Ovary (tissue), 10 donors: ENCODE measurements at places on chromosomes 5 and 9. TPM values are rescaled to one million over a fixed set of nuclear protein-coding genes. Genes with fewer than 3 reads are reported as not detected.

GRCh38 chr5:68424799-68425537 is 209.4 kb downstream of the PIK3R1 start:
- no peak for DNase-seq

- no peak for DNase-seq
Observed at GRCh38 chr5:133741818-133742355, 129.5 kb upstream of the FSTL4 start.

DNA sequence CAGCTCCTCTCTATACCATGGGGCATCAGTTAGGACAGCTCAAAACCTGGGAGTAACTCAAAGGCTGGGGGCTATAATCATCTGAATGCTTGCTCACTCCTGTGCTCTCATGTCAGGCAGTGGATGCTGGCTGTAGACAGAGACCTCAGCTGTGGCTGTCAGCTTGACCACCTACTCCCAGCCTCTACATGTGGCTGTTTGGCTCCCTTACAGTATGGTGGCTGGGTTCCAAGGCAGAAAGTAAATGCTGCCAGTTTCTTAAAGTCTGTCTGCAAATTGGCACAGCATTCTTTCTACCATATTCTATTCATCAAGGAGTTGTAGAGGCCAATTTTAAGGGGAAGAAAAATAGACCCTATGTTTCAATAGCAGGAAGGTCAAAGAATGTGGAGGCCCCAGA is 66.9 kb downstream of the TMC1 start:
- no peak for DNase-seq

DNA sequence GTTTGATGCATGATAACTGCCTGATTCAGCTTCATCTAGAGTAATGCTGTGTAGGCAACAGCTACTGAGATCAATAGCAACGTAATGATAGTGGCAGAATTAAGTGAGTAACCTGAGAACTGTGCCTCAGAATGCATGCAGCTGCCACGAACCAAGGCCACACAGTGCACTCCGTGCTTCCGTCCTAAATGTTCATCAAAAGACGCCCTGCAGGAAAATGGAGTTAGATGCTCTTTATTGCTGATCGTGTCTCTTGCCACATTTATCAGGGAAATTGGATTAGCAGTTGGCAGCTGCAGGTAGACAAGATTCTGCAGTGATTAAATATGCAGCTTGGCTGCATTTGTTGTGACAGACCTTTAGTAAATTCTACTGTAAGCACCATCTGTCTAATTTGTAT is 107.7 kb upstream of the TLX3 start:
- no peak for DNase-seq

DNA sequence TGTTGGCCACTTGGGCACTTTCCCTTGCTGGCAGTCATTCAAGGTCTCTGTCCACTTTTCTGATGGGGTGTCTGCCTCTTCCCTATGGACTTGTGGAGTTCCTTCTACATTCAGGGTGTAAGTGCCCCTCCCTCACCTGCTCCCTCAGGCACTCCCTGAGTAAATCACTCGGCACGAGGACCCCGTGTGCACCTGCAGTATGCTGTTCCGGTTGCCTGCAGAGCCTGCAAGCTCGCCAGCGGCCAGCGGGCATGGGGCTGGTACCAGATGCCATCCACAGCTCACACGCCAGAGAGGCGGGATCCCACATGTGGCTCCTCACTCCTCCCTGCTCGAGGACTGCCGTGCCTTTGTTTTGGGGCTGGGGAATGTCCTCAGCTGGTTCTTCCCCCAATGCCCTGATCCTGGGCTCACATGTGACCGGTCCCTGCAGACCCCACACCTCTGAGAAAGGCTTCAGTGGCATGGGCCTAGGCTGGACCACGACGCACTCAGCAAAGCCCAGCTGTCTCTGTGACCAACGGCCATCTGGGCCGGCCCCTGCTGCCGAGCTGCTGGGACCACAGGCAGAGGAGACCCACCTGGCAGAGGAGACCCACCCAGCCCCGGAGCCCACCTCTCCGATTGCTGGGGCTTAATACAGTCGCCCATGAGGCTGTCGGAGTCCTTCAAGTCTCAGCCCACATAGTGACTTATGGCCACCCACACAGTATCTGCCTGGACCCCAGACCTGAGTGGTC is 46.1 kb upstream of the CLPTM1L start:
- no peak for DNase-seq

Gene CD180
- total RNA-seq = 0.24 TPM

Gene SLC1A1
- 1.7 TPM for total RNA-seq

DNA sequence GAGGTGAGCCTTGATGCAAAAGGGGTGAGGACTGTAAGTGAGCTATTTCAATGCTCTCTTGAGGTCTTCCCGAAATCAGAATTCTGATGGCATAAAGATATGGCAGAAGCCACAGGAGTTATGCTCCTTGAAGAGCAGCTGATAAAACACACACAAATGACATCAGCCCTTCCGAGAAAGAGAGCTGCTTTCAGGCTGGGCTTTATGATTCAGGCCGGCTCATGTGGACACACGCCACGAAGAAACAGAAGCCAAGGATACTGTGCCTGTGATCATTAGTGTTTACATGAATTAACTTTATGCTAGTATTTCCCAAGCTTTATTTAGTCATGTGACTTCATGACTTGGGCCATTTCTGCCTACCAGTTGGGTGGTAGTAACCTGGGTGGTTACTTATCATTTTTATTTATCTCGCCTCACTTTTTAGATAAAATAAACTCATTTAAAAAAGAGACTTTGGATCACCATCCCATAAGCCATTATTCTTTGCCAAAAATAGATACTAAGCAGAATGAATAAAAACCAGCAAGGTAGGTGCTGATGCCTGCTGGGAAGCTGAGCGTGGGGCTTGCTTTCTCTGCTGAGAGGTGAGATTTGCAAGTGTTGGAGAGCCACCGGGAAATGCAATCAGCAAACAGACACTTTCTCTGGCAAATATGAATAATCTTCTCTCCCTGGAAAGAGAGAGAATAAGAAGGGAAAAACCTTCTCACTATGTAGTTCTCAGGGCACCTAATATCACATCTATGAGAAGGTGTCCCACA is 73.0 kb upstream of the SLC25A51 start:
- DNase-seq = no peak

DNA sequence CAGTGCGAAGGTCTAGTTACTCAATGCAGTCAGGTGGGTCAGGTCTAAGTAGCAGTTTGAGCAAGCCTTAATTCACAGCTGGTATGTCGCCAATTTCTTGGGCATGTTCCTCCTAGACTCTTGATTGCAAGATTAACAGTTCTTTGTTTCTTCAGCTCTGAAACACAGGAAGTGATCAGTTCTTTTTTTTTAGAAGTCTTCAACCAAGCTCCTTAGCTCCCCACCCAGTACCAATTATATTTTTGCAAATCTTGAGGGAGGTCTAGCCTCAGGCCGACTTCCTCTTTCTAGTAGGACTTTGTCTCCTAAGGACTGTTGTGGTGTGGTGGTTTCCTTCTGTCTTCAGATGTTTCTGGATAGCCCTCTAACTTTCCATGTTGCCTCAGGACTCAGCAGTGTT is 2054.2 kb downstream of the MAT2B start:
- no peak for DNase-seq

DNA sequence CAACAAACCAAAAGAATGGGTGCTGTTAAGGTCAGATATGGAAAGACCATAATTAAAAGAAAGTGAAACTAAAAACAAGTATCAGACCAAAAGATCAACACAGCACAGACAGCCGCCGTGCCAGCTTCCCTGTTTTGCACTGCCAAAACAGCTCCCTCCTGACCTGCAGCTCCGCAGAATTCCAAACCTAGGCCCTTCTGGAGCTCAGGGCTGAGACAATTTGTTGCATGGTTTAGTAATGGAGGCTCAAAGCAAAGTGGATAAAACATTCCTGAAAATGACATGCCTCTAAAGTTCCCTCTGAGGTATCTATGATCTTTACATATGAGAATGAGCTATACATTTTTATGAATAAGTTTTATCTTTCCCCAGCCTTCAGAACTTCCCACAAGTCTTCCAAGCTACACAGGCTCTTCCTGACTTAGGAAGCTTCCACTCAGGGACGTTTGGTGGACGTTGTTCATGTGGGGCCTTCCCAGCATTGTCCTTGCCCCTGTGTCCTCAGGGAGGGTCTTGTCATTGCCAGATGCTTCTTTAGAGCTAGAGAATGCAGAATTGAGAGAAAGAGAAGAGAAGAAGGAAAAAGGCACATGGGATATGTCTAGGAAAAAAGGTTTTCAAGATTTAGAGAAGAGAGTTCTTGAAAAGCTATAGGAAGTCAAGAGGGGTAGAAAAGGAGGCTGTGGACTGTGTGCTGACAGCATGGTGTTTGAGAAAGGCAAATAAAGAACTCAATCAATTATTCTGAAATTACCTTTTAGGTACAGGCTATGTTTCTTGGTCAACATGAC is 28.4 kb upstream of the SSBP2 start:
- peak; percentile 59 for DNase-seq

Gene TMEM171
- not detected for total RNA-seq

Gene PDZD2
- total RNA-seq = 37.8 TPM

DNA sequence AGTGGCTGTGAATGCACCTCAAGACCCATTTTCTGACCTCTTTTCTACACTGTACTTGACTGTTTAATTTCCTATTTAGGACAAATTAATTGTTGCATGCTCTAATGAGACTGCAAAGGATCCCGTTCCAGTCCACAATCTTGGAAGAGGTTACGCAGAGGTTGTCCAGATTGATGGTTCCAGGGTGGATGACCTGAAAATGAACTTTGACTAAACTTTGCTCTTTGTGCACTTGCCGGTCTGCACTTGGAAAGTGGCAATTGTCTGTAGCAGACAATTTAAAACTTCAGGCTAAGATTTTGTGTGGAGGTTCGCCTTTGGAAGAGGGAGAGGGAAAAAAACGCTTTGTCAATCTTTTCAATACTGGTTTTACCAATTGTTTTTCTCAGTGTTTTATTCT is 267.8 kb downstream of the TMEM161B start:
- DNase-seq = no peak

Gene CCDC192
- 1.4 TPM for total RNA-seq

Gene UGCG
- total RNA-seq = 19.3 TPM

GRCh38 chr9:127801955-127802575 is 617 bp upstream of the FPGS start:
- peak; percentile 58 for DNase-seq

GRCh38 chr5:54581831-54582548 is 64.4 kb downstream of the SNX18 start:
- DNase-seq = no peak

Gene AFAP1L1
- total RNA-seq = 3.2 TPM

DNA sequence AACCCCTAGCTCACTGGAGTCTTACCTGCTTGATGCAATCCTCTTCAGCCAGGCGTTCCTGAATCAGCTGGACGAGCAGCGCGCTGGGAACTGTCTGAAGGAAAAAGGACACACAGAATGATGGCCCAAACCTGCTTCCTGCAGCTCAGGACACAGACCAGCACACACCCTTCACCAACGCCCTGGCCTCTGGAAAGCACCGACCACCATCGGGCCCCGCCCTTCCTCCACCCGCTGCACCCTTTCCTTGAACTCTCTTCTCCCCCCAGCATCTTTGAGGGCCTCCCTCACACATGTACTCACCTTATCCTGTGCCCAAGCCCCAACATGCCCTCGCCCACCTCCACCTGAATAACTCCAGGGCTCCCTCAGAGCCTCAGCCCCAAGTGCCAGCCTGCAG is 23.3 kb downstream of the AK8 start:
- no peak for DNase-seq

- no peak for DNase-seq
Observed at GRCh38 chr9:112119225-112120029, 55.7 kb downstream of the SUSD1 start.

DNA sequence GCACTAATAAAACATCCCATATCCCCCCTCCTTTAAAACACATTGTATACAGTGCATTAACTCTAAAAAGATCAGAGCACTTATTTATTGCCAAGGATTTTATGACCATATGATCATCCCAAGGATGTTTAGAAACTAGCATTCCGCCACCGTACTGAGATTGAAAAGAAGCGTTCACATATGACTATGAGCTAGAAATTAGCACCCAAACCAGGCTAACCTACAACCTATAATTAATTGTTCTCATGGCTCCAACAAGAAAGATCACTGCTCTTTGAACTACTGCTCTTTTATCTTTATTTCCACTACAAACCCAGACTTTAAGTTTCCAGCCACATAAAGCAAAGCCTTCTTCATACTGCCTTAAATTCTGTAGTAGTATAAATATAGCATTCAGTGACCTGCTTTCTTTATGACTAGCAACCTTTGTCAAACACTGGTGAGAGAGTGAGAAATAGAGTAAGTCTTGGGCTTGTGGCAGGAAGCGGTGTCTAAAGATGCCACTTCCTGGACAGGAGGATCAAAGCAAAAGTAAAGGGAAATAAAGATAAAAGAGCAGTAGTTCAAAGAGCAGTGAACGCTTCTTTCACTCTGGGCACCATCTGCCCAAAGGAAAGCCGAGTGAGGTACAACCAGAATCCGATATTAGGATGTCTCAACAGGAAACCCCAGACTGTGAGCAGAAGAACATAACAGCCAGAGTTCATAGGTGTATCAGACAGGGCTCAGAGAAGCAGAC is 151.1 kb upstream of the ERCC6L2 start:
- no peak for DNase-seq

Gene ROR2
- 31.8 TPM for total RNA-seq

DNA sequence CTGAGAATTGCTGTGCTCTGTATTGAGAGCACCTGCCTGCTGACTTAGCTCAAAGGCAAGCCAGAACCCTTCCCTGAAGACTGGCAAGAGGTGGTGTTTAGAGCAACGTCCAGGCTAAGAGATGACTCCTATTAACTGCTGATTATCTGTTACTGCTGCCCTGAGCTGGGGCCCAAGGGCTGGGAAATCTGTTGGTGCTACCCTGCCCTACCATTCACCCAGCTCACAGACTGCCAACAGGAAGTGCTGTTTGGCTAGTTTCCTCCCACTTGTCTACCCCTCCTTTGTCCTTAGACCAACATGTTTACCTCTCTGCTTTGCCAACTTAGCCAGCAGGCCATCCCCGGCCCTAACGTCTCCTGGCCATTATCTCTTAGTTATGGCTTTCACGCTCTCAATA is 6.9 kb downstream of the RAB24 start:
- no peak for DNase-seq

DNA sequence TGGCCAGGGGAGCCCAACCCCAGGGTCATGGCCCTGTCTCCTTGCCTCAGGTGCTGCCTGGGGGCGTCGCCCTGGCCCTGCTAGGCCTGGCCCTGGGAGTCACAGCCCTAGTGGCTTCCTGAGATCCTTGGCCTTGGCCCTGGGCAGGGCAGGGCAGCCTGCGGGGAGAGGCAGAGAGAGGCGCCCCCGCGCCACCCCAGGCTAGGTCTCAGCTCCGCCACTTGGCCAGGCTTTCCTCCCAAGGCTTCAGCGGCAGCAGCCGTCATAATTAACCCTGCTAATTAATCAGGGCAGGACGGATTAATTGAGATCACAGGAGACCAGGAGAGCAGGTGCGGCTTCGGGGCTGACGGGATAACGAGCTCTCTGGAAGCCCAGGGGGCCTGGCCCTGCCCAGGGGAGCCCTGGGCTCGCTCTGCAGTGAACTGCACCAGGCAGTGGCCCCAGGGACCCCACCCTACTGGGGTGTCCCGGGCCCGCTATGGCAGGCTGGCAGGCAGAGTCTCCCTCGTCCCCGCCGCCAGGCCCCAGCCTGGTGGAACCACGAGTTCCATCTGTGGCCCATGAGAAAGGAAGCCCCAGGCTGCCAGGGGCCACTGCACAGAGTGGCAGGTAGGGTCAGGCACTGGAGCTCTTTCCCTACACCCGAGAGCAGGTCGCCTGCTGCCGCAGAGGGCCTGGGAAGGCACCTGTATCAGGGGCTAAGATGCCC is 269.6 kb downstream of the PBX3 start:
- no peak for DNase-seq
